Left colon (tissue), 2 donors: ENCODE measurements at places on chromosomes 12 and 14. TPM values are rescaled to one million over a fixed set of nuclear protein-coding genes. Genes with fewer than 3 reads are reported as not detected.

POTEG gene
- not detected for total RNA-seq

CCNT1 gene
- 24.8 TPM for total RNA-seq

DNA sequence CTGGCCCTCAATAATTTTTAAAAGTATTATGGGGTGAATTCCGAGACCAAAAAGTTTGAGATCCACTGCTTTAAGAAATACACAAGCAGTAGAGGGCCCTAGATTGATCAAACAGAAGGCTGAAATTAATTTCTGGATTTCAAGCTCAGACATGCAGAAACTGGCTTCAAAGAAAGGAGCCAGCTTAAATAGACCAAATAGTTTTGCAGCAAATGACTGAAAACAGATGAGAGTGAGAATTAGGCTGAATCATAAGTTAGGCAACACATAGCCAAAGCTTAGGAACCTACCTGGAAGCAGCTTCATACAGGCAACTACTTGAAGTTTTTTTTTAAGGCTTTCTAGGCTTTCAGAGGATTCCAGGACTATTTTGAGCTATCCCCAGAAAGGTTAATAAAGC lies 12.4 kb downstream of the ATF7 start:
- DNase-seq: no peak

- DNase-seq: no peak
Observed at GRCh38 chr14:102234331-102235264, 70.4 kb downstream of the MOK start.

PWP1 gene
- total RNA-seq: 20.6 TPM
